Activated CD8-positive, alpha-beta memory T cell treated with anti-CD3 and anti-CD28 coated beads for 4 hours (primary cell): ENCODE measurements at places on chromosomes 1 and 21.

- DNase-seq, result no peak
Measured at GRCh38 chr1:63928186-63929105, 154.6 kb downstream of the ROR1 start.

DNA sequence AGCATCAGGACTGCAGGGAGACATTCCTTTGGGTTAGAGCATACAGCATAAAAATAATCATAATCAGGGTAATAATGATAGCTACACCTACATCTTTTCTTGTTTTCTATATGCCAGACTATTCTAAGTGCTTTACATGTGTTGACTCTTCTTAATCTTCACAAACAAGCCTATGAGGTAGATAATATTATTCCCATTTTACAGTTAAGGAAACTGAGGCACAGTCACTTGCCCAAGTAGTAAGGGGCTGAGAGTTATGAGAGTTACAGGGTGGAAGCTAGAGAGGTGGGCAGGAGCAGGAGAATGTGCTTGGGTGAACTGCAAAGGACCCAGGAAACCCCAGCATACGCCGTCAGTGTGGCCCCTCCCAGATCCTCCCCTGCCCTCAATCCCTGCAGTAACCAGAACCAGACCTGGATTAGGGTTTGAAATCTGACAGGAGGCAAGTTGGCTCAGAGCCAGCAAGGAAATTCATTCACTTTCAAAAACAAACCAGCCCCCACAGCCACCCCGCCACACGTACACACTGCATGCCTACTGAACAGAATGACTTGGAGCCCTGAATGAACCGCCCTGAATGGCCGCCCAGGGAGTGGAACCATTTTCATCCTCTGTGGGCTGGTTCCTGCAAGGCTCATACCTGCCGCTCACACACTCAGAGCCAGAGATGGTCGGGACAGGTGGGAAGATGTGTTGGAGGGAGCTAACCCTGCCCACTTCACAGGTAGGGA, 126.1 kb downstream of the TRABD2B start:
- DNase-seq, result no peak

DNA sequence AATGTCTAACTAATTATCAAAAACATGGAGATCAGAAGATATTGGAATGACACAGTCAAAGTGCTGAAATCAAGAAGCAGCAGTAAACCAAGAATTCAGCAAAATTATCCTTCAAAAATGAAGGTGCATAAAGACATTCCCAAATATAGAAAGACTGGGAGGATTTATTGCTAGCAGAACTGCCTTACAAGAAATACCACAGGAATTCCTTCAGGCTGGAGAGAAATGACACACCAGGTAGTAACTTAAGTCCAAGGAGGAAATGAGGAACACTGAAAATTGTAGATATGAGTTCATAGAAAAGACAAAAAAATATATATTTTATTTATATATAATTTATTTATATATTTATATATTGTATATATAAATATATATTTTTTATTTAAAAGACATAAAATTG, 217.2 kb downstream of the RPS6KC1 start:
- DNase-seq, result no peak

- DNase-seq, result no peak
Measured at GRCh38 chr1:41379738-41380130, 18.5 kb downstream of the FOXO6 start.

DNA sequence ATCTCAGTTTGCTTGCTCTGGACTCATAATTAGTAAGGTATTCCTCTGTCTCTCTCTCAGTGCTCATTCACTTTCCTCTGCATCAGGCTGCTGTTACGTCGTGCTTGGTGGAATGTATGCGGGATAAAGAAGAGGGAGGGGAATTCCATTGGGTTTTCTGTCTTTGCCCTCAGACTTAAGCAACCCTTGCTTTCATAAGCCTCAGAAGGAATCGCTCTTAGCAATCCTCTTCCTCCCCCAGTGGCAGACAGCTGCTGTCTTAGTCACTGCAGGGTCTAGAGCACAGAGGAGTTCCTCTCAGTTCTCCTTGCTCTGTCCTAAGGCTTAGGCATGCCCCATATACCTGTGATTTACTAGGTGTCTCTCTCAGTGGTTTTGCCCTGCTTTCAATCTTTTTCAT, 19.1 kb upstream of the NTMT2 start:
- no peak for DNase-seq

GRCh38 chr21:33857846-33858666, 57.5 kb downstream of the ATP5PO start:
- DNase-seq, result no peak

GRCh38 chr21:37263827-37264600, 3.1 kb downstream of the VPS26C start:
- no peak for DNase-seq

DNA sequence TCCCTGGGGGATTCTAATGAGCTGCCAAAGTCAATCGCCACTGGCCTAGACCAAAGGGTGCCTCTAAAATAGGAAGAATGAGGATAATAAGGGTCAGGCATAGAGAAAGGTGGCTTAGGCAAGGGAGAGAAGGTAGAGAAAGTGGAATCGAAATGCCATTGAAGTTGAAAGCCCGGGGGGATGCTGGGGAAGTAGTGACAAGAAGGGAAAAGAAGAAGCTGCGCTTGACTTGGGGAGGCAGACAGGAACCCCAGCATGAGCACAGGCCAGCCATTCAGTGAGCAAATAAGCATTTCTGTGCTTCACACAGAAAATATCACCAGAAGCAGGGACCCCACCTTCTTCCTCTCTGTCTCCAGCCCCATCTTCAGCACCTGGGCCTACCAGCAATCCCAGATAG, 1.5 kb downstream of the CD2 start:
- no peak for DNase-seq

DNA sequence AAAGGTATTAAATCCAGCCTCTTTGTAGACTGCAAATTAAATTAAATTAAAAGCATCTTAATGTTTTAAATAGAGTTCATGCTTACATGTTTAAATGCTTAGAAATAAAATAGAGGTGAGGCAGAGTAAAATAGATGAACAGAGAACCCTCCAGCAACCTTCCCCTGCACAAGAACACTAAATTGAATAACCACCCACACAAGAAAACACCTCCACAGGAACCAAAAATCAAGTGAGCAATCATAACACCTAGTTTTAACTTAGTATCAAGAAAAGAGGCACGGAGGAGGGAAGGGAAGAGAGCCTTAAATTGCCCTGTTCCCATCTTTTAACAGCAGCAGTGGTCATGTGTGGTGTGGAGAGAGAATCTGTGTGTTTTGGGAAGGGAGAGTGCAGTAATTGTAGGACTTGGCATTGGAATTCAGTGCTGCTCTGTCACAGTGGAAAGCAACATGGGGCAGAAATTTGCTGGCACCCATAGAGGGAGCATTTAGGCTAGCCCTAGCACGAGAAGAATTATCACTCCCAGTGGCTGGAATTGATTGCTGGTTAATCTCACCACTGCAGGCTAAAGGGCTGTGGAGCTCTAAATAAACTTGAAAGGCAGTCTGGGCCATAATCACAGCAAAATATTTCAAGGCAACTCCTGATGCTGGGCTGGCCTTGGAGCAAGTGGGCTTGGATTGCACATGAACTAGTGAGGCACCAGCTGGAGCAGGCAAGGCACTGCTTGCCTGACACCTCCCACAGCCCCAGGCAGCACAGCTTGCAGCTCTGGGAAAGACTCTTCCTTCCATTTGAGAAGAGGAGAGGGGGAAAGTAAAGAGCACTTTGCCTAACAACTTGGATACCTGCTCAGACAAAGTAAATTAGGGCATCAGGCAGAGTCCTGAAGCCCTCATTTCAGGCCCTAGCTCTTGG, 1478.8 kb downstream of the NCAM2 start:
- no peak for DNase-seq

GRCh38 chr1:18396247-18396980, 84.3 kb upstream of the KLHDC7A start:
- no peak for DNase-seq

DNA sequence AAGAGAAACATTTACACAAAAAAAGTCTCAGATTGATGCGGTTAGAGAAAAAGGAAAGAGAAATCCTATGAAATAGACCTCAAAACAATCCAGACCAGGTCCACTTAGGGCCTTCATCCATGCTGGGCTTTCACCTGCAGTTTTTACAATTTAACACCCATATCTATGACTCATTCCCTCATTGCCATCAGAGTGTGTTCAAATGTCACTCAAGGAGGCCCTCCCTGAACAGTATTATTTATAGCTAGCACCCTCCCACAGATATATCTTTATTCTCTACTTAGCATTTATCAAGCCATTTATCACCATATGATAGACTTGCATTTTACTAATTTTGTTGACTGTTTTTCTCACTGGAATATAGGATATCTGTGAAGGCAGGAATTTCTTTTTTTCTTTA, 824 bp upstream of the KRTAP21-3 start:
- DNase-seq, result no peak

DNA sequence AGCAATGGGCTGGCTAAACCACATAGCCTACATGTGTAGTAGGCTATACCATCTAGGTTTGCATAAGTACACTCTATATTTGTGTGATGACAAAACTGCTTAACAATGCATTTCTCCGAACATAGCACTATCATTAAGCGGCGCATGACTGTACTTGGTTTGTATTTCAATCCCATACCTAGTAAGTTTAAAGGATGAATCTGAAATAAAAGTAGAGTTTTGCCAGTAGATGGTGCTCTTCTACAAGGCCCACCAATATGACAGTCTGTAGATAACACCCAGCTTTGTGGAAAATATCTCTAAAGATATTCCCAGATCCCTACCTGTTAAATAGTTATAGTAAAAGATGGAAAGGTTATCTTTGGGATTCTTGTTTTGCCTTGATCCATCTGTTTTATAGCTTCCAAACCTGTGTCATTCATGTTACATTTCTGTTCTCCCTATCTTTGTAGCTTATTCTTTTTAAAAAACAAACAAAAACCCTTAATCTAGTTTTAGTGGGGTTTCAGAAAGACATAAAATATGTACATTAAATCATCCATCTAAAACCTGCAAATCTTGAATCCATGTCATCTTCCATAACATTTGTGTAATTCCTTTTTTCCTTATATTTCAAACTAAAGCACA, 33.9 kb upstream of the ASPM start:
- no peak for DNase-seq

DNA sequence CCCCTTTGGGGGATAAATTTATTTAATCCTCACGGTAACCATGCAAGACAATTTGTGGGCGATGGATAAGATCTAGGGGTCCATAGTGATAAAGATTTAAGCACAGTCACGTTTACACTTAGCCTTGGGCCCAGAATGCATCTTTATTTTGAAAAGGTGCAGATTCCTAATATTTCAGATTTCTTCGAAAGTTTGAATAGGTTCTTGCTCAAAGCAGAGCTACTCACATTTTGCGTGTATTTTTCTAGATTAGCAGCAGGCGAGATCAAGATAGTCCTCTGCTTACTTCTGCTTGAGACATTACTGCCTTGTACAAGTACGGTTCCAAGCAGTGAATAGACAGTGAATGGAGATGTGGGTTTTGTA, 647 bp downstream of the TSEN15 start:
- DNase-seq, result no peak

GRCh38 chr1:23533246-23534023, 2.4 kb upstream of the E2F2 start:
- DNase-seq, result no peak

- no peak for DNase-seq
Measured at GRCh38 chr1:34779962-34780361, 1.1 kb upstream of the GJB3 start.

DNA sequence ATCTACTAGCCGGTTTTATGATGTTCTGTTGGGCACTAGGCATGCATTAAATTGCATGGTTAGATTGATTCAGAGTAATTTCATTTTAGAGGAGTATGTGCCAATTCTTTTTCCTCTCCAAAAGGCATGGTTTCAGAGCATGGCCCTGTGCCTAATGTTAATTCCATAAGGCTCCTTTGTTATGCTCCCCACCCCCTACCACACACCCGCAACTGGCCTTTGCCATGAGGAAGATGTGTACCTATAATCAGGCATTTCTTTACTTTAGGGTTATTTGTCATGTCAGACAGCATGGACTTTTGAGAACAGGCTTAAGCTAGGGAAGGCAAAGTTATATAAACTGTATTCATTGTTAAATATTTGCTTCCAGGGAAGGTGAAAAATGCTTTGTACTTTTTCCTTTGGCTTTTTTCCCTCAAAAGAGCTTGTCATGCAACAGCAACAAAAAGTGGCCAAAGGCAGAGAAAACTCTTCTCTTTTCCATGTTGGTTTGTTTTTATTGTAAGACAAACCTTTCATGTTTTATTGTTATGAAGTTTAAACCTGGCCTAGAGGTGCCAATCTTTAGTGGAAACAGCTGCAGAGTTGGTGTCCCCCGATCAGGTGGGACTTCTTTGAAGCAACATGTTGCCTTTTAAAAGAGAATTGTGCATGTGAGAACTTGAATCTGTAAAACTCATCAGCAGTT, 24.3 kb upstream of the NBL1 start:
- DNase-seq, result no peak

GRCh38 chr1:29136391-29136915, 12.8 kb upstream of the TMEM200B start:
- DNase-seq, result no peak

DNA sequence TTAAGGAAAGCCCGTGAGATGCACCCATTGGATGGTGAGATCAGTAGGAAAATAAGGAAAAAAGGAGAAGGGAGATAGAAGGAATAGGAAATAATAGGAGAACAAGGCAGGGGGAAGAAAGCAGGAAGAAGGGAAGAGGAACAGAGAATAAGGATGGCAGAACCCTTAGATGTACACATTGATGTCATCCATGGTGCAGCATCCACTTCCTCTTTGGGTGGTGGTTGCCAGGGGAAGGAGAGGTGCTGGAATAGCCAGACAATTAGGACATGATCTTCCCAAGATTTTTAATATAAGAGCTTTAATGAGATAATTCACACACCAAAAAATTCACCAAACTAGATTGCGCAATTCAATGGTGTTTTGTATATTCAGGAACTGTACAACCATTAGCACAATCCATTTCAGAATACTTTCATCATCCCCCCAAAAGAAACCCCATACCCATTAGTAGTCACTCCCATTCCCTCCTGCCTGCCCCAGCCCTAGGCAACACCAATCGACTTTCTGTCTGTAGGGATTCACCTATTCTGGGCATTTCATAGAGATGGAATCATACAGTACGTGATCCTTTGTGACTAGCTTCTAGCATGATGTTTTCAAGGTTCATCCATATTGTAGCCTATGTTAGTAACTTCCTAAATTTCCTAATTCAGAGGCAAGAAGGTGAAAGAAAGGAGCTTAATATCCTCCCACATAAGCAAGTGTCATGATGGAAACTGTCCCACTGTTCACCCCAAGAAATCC, 121.4 kb downstream of the PLXNA2 start:
- no peak for DNase-seq

DNA sequence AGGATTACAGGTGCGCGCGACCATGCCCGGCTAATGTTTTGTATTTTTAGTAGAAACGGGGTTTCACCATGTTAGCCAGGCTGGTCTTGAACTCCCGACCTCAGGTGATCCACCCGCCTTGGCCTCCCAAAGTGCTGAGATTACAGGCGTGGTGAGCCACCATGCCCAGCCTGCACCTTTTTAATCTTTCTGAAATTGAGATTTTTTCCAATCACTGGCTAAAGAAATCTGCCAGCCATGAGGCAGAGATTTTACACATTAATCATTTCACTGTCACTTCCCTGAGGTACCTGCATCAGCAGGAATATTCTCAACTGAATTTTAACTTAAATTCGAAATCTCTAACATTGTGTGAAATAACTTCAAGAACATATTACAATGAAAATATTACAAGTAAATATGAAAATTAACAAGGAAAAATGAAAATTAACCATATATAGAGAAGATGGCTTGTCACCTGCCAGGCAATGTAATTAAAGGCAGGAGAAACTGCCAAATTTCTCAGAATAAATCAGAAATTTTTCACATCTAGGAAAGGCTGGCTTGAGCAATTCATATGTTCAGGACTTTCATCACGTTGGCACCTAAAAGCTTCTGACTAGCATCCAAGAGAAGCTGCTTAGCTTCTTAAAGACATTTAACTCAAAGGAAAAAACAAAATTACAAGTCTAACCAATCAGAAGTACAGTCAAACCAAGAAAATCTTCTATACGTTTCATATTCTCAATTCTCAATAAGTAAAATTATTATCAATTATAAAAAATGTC, 5.9 kb downstream of the ANKRD13C start:
- no peak for DNase-seq
